ENCODE measurements at places on chromosomes 5 and 9. TPM values are rescaled to one million over a fixed set of nuclear protein-coding genes. Genes with fewer than 3 reads are reported as not detected.

- DNase-seq = no peak
Measured at GRCh38 chr9:2302606-2303005, 287.5 kb downstream of the SMARCA2 start.

Gene ECM2
- 0.31 TPM for total RNA-seq

Gene DCANP1
- not detected for total RNA-seq

DNA sequence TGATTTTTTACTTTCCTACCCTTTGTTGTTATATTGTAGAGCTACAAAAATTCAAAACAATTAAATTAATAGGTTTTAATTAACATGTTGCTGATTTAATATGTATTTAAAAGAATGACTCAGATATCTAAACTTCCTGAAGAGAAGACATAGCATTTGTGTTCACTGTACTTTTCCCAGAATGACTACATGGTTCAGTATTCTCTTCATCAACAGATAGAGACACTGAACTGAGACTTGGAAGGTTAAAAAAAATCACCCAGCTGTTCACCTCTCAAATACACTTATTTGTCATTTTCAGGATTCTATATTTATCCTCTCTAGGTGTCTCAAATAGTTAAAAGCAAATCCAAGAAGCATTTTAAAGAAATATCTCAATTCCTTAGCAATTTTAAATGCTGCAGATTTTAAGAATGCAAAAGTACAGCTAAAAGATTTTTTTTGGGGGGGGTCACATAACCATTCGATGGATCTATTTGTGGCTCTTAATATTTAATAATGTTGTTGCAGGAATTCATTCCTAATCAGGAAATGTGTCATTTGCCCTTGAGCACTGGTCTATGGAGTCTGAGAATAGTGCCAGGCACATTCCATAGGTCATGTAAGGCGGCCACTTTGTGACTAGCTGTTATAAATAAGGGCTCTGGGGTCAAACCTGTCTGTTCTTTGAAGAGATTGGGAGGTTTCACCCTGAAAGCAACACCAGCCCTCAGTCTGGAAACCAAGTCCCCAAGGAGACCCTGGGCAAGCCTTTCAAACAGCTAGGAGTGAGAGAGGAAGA is 463.1 kb downstream of the NR2F1-AS1 start:
- no peak for DNase-seq

Gene DOCK8
- 5.7 TPM for total RNA-seq

GRCh38 chr5:95565280-95565920 is 10.5 kb downstream of the ARSK start:
- DNase-seq = no peak

DNA sequence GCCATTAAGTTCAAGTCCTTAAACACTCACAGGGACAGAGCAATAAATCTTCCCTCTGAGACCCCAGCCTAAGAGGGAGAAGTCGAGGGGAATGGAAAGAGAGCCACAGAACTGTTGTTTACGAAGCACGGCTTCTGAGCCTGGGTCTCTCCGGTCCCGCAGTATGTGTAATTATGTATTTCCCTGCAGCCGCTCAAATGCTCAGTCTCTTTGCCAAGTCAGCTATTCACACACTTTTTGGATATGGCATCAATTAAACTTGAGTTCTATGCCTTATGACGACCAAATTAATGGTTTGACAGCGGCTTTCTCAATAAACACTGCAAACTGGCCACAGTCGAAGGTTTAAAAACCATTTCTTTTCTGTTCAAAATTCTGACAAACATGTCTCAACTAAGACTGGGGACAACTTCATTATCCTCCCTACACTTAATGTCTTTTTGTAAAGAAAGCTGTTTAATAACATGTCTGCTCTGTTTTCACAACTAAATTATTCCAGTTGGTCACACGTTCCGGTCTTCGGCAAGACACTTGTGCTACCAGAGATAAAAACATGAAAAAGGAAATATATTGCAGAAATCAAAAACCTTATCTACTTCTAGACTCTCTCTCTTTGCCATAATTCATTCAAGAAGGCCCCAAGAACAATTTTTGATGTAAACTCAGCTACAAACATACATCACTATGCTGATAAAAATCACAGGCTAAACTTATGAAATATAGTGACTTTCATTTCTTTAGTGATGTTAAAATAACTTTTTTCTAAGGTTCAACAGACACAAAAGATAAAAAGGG is 203.2 kb downstream of the GAPVD1 start:
- DNase-seq = no peak

DNA sequence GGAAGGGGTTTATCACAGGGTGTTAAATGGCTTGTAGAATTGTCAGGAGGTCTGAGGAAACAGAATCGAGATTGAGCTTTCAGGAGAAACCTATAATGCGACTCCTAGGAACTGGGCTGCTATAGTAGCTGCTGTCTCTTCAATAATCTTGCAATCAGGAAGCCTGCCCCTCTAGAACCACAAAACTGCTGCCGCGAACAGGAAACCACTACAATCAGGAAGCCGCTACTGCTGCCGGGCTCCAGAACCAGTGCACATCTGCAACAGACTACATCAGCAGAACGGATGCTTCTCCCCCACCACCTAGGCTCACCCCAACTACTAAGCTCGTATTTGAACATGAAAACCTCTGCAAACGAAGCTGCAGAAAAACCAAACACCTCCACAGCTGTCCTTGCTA is 31.6 kb downstream of the TNFSF8 start:
- DNase-seq = no peak

- DNase-seq = no peak
Measured at GRCh38 chr5:101580591-101580990, 677.5 kb upstream of the ST8SIA4 start.

DNA sequence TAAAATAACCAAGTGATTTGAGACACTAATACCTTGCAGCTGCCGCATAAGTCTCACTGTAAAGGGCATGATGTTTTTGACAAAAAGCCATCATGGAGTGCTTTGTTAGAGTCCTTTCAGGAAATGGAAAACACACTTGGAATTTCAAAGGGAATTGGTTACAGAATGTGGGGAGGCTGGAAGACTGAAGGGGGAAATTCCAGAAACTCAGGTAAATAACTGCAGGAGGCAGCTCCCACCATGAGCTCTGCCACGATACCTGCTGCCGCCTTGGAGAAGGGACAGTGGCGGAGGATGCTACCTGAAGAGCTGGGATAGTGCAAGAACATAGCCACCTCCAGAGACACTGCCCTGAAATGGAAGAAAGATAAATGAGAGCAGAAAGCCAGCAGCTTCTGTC is 66.9 kb downstream of the PRKACG start:
- DNase-seq = no peak

Gene ZFP62
- total RNA-seq = 62.0 TPM

- DNase-seq = no peak
Measured at GRCh38 chr9:109934857-109935215, 154.8 kb downstream of the PALM2AKAP2 start.

- DNase-seq = no peak
Measured at GRCh38 chr9:109868207-109868606, 88.2 kb downstream of the PALM2AKAP2 start.

Gene ZDHHC21
- 21.2 TPM for total RNA-seq

GRCh38 chr9:135480071-135480939 is 723 bp downstream of the PPP1R26 start:
- no peak for DNase-seq

Gene ANKRD18B
- total RNA-seq = 2.9 TPM

DNA sequence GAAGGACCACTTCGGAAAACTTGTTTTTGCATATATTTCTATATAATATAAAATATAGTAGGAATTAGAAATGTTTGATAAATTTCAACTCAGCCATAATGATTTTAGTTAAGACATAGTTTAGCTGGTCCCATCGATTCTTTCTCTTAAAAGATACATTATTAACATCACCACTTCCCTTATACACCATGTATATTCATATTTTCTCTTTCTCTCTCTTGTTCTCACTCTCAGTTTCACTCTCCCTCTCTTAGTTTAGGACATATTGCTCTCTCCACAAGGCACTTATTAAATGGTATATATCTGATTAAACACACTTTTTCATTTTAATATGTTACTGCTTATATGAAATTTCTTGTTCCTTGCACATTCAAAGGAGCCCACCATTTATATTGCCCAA is 90.1 kb upstream of the RASEF start:
- DNase-seq = no peak

Gene LHX3
- not detected for total RNA-seq

Gene GMCL2
- total RNA-seq = not detected

Gene ELOVL7
- 18.0 TPM for total RNA-seq

GRCh38 chr5:54514291-54514690 is 3.3 kb upstream of the SNX18 start:
- DNase-seq = no peak

- DNase-seq = no peak
Measured at GRCh38 chr5:74056789-74057164, 430.8 kb downstream of the ARHGEF28 start.

- DNase-seq = no peak
Measured at GRCh38 chr5:77637998-77638762, at the start of gene OTP. Gene OTP, minus strand, starts transcription at chr5:77638713. Its CDS starts 164 bp downstream, at chr5:77638549.

Gene PCDHA11
- 10.0 TPM for total RNA-seq

DNA sequence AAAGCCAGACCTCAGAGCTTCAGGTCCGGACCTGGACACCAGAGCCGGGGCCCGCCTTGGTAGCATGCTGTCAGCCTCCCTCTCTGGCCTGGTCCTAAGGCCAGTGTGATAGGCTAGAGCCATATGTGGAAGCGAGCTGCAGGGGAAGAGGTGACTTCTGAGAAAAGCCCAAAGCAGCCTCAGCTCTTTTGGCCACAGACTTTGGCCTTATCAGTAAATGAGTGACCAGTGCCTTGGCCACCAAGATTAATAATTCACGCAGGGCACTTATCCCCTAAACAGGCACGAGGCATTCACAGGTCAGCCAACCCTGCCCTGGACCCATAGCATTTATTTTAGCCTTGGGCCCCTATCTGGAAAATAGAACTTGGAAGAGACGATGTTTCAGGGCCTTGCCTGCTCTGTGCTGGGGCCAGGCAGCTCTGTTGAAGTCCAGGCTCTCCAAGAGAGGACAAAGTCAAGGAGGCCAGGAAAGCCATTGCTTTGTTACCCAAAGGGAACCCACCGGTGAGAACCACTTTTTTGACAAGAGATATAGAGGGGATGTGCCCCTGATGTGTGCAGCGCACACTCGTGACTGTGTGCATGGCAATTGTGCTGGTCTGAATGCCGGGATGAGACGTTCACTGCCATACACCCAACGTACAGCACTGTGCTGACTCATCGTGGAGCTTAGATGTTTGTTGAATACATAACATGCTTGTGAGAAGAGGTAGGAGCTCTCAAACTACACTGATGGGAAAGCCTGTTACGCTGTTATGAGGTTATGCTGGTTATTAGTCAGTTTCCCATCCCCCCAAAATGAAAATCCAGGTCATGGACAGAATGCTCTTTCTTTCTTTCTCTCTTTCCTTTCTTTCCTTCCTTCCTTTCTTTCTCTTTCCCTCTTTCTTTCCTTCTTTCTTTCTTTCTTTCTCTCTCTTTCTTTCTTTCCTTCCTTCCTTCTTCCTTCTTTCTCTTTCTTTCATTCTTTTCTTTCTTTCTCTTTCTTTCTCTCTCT is 5.0 kb upstream of the SLC34A1 start:
- no peak for DNase-seq

GRCh38 chr5:2633992-2634391 is 117.5 kb downstream of the IRX2 start:
- DNase-seq = no peak

Gene MAST4
- total RNA-seq = 50.8 TPM

Gene FST
- 2.3 TPM for total RNA-seq
